ENCODE measurements at places on chromosomes 11 and 22. TPM values are rescaled to one million over a fixed set of nuclear protein-coding genes. Genes with fewer than 3 reads are reported as not detected.

GRCh38 chr11:69057801-69058200, 9.1 kb downstream of the TPCN2 start:
- no peak for DNase-seq

DNA sequence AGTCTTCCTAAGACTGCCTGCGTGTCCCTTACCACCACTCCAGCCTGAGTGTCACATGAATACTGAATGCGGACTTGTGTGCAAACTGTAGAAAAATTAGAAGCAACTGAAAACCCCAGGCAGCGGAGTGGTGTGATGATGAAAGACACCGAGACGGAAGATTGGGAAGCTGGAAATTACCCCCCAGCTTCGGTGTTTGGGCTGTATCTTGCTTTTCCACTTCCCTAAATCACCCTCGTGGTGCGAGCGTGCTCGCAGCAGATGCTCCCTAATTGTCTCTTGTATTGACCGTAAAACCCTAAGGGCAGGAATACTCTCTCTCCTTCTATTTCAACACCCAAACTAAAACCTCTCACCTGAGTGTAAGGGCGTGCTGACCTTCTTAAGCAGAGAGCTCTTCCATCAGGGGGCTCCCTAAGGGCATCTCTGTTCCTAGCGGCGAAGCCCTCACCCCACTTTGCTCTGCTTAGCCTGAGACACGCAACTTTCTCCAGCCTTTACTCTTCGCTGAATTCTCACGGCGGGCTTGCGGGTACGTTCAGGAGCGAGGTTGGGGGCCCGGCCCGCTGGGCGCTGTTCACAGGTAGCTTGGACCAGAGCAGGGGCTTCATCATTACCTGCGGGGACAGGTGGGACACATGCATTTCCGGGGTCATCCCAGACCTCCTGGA, 62.4 kb downstream of the CRYBB2 start:
- no peak for DNase-seq

DNA sequence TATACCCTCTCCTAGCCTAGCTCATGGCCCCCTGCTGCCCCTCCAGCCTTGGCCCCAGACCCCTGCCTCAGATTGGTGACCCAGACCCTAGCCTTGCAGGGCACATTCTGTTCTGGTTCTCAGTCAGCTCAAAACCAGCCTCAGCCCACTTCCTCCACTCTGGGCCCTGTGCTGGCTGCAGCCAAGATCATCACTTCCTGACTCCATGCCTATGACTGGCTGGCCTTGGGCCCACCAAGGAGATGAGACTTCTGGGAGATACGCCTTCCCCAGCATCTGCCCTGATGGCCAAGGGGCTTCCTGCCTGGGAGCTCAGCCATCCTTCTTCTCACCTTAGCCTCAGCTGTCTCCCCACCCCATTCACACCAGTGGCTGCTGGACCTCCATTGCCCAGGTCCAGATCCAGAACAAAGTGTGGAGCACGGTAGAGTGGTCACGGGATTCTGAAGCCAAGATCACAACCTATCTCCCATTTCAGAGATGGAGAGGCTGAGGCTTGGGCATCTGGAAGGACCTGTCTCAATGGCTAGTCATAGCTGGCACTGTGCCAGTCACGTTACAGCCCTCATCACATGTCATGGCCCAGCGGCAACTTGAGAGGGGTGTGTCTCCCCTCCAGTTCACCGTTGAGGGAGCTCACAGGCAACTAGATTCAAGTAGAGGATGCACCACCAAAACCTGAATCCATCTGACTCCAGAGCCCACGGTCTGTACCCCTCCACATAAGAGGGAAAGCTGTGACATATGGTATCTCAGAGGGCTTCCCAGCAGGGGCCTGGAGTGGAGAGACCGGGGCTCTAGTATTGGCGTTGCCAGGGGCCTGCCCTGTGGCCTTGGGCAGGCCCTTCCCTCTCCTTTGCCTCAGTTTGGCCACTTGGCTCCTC, 43.0 kb upstream of the KLHL35 start:
- peak; percentile 41 for DNase-seq

- DNase-seq, result no peak
Measured at GRCh38 chr11:15640318-15640717, 525.6 kb downstream of the INSC start.

GRCh38 chr22:49307481-49307830, 520.2 kb downstream of the BRD1 start:
- no peak for DNase-seq

CYP2D6 gene
- total RNA-seq, result 2.0 TPM

HPX gene
- total RNA-seq, result 1.3 TPM

PTPN5 gene
- not detected for total RNA-seq

SCGB1A1 gene
- not detected for total RNA-seq

SHISAL1 gene
- 1.6 TPM for total RNA-seq

SCGB1C1 gene
- total RNA-seq, result not detected

B3GAT1 gene
- under 0.01 TPM for total RNA-seq
